Brain microvascular endothelial cell (primary cell): ENCODE measurements at places on chromosomes 13 and 19.
A peak's percentile ranks its signal among the peaks of the same experiment; 100 is the strongest.

DNA sequence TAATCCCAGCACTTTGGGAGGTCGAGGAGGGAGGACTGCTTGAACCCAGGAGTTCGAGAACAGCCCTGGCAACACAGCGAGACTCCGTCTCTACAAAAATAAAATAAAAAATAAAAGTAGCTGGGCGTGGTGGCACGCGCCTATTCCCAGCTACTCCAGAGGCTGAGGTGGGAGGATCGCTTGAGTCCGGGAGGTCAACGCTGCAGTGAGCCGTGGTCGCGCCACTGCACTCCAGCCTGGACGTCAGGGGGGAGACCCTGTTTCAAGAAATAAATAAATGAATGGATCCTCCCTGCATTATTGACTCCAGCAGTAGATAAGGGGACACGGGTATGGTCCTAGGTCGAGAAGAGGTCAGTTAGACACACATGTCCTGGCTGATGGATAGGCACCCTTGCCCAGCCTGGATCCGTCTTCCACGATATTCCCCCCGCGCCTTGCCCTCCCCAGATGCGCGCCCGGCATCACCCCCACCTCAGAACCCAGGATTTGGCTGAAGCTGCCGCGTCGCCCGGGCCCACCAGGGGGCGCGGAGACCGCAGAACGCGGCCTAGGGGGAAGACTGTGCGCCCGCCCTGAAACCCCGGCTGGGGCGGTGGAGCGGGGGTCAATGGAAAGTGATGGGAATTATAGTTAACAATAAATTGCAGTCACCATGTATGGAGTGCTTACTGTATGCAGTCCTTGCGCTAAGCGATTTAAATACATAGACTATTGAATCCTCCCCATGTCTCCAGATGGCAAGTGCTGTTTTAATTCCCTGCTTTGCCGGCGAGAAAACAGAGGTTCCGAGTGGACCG is 2.1 kb upstream of the HOOK2 start:
- peak; percentile 72 for DNase-seq

DNA sequence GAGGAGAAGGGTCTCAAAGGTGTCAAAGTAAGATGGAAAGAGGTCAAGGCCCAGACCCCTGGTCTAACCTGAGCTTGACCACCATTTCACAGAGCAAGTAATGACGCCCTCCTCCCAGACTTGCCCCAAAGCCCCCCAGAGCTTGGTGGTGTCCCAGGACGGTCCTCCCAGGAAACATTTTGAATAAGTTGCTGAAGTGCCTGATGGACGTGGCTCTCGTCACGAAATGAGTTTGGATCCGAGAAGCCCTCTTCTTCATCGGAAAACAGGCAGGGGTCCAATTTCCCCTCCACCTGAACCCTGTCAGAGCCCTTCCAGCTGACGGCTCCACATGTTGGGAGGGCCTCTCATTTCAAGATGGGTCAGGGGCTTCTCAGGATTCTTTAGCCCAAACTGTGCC is 54.5 kb upstream of the TPM4 start:
- DNase-seq, result no peak

DNA sequence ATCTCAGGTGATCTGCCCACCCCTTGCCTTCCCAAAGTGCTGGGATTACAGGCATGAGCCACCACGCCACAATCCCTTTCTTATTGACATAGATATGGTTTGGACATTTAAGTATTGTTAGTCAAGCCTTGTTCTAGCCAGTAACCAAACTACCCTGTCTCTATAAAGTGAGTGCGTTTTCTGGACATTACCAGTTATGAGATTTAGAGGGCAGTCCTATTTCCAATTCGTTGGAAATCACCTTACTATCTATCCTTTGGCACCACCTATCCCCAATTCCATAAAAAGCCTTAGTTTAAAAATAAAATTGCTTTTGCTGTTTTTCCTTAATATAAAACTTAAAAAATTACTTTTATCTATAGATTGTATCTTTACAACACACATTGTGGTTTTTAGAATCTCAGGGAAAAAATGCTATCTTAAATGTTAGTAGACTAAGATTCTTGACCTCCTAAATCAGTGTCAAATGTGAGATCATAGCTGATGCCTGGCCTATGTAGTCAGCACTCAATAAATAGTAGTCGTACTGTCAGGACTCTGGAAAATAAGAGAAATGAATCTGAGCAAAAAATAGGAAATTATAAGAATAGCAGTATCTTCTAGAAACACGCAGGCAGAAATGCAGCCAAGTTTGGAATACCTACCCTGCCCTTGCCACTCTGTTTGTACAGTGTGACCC is 57.0 kb downstream of the NUFIP1 start:
- DNase-seq, result peak; percentile 71

DNA sequence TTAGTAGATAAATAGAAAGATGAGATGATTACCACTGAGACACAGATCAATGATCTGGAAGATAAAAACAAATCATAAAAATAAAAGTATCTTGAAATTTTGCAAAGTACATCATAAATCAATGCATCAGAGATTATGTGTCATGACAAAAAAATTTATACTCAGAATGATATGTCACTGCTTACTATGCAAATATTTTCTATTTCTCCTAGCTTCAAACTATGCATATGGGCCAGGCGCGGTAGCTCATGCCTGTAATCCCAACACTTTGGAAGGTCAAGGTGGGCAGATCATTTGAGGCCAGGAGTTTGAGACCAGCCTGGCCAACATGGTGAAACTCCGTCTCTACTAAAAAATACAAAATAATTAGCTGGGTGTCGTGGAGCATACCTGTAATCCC is 17.3 kb upstream of the RBM26 start:
- no peak for DNase-seq

DNA sequence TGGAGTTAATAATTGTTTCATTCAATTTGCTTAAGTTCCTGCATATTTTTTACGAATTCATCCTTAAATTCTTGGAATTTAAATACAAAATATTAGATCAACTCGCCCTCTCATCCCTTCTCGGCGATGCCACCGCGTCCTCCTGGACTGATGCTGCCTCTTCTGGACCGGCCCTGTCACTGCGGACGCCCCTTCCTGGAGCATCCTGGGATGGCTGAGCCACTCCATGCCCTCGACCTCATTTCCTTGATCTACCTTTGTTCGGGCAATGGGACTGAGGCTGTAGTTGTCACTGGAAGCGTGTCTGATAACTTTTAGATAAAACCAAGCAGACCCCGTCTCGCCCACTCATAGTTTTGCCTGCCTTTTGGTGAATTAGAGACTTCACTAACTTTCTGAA is 283.7 kb downstream of the TEX29 start:
- no peak for DNase-seq

DNA sequence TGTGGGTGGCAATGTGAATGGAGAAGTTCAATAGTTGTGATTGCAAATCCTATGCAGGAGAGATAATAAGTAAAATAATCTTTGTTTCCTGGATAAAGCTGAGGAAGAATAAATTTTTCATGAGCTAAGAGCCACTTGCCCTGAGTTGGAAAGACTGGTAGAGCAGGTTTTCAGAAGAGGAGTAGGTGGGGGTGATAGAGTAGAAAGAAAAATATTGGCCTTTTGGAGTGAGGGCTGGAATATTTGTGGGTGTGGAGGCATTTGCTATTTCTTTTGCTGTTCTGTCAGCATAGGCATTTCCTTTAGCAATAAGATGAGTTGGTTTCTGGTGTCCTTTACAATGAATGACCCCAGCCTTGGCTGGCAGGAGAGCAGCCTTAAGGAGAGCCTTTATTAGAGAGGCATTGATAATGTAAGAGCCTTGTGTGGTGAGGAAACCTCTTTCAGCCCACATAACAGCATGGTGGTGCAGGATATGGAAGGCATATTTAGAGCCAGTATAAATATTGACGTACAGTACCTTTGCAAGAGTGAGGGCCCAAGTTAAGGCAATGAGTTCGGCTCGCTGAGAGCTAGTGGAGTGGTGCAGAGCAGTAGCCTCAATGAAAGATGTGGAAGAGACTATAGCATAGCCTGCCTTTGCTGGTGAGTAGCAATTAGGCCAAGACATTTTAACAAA is 11.6 kb upstream of the ZNF431 start:
- no peak for DNase-seq

- peak; percentile 81 for DNase-seq
These were observed 577 bp downstream of the ZNF181 start for GRCh38 chr19:34734537-34735103.

DNA sequence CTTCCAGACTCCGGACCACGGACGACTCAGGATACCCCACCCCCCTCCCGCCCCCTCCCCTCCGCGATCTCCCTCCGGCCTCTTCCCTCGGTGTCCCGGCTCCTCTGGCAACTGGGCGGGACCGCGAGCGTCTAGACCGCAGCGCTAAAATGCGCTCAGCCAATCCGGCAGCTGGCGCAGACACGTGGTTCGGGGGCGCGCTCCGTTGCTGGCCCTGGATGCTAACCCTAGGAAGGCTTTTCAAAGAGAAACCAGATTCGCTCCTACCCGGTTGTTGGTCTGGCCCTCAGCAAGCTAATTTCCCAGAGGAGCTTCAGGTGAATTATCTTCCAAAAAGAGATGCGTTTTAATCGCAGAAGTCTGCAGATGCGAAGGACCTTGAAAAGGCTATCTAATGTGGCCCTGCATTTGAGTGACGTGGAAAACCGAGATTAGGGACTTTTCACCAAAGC is at the start of gene DZIP1:
DZIP1 (minus strand) TSS at position 106 of the 452 bp plus-strand sequence. CDS start 2,677 bp downstream, outside the sequence.
- peak; percentile 81 for DNase-seq

DNA sequence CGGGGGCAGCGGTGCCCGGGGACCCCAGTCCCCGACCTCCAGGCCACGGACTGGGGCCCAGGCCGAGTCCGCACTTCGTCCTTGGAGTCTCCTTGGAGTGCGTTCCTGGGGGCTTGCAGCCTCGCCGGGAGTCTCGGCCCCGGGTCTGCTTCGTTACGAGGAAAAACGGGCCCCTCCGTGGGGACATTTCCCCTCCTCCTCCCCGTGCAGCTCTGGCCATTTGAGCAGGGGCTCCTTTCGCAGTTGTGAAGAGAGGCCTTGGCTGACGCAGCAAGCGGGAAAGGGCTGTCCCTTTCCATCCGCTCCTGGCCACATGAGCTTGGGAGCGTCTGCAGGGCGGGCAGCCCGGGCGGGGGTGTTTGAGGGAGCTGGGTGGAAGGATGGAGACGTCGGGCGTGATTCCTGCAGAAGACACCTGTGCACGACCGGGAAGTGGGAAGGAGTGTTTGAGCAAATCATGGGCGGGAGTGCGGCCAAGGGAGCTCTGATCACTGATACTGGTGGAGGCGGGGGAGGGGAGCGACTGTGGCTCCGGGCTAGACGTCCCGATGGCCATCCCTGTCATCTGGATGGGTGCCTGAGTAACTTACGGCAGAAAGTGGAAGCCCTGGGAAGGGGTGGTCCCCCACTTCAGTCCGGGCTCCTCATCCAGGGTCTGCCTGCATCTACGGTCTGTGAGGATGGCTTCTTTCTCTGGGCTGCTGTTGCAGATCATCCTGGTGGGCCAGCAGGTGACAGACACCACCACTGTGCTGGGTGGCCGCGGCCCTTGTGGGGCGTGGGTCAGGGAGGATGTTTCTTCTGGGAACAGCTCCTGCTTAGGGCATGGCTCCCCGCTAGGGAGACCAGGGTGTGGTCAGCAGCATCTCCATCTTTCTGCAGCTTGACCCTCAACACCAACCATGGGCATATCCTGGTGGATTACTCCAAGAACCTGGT is 736 bp downstream of the GPI start:
- no peak for DNase-seq

- no peak for DNase-seq
These were observed 6.9 kb downstream of the RAB8A start for GRCh38 chr19:16118489-16119033.

- no peak for DNase-seq
These were observed 8.1 kb downstream of the KRI1 start for GRCh38 chr19:10557603-10558197.

GRCh38 chr13:30796132-30796572 is 60.8 kb downstream of the ALOX5AP start:
- peak; percentile 43 for DNase-seq

- no peak for DNase-seq
These were observed 2.2 kb upstream of the SPRYD7 start for GRCh38 chr13:49938314-49938713.

DNA sequence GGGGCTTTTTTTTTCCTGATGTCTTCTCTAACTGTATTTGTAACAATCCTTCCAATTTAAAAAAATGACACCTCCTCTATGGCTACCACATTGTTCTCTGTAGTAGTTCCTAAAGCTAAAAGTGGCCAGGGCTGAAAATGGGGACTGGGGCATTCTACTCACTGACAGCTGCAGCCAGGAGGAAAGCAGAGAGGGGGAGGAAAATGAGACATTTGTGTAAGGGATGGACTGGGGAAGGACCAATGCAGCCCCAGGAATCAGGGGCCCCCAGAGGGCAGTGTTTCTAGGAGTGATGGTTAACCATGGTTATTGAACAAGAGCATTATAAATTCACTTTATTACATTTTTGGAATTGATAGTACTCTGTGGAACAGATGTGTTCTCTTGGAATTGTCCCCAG is 34.3 kb upstream of the C1QTNF9 start:
- DNase-seq, result no peak

DNA sequence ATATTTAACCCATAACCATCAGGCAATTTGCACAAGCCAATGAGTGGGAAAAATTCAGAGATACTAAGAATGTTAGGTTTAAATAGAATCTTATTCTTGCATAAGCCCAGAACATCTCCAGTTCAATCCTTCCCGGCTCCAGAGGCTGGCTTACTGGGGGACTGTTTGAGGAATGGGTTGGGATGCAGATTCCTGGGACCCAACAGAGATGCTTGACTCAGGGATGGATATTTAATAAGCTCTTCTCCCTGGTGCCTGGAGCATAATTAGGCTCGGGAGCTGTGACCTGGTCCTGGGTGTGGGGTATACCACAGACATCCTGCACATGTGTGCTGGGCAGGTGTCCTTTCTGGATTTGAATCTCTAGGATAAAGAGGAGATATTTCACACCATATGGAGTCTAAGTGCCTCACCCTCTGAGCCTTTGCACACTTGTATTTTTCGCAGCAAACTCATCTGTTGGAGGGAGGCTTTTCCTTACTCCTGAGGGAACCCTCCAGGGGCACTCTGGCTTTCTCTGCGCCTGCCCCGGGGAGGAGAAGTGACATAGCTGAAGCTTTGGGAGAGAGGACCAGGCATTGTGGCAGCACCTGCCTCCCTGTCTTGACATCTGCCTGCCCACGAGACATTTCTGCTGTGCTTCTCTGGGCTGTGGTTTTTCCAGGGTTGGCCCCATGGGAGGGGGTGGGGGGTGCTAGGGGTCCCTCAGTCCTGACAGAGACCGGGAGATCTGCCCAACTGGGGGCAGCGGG is 36.1 kb upstream of the ANKRD10 start:
- no peak for DNase-seq

GRCh38 chr13:79939689-79940088 is 401.2 kb downstream of the SPRY2 start:
- no peak for DNase-seq

DNA sequence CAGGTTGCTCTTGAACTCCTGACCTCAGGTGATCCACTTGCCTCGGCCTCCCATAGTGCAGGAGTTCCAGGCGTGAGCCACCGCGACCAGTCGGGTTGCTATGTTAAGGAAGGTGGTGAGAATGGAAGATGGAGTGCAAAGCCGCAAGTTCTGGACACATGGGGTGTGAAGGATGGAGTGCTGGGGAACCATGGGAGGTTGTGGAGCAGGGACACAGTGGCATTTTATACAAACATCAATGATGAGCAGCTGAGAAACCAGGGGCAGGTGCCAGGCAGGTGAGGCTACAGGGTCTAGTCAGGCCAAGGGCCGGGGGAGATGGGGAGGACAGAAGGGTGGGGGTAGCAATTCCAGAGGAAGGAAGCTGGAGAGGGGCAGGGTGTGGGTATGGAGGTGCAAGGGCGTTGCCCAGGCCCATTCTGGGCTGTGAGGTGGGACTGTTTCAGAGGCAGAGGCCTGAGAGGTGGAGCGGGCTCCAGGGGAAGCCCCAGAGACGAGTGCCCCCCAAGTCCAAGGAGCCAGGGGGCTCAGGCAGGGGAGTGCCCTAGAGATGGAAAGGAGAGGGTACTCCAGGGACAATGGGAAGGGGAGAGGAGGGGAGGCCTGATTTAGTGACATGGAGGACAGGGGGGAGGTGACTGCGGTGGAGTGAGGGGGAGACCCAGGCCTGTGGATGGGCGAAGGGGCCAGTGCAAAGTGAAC is 1.9 kb upstream of the RAX2 start:
- DNase-seq, result no peak
